CD4-positive, alpha-beta T cell treated with Interferon alpha-2 for 1 hour (primary cell): ENCODE measurements at places on chromosomes 4 and X.

GRCh38 chrX:9775930-9776329 is 10.3 kb upstream of the GPR143 start:
- DNase-seq = no peak

GRCh38 chr4:88166608-88167007 is 8.2 kb upstream of the ABCG2 start:
- DNase-seq = no peak

GRCh38 chrX:108199691-108200090 is 108.1 kb downstream of the ATG4A start:
- peak; percentile 1 for DNase-seq

- no peak for DNase-seq
These were observed 2.7 kb upstream of the UGT2B15 start for GRCh38 chr4:68673143-68673542.

- no peak for DNase-seq
These were observed 59.0 kb upstream of the WDR1 start for GRCh38 chr4:10175626-10176025.

DNA sequence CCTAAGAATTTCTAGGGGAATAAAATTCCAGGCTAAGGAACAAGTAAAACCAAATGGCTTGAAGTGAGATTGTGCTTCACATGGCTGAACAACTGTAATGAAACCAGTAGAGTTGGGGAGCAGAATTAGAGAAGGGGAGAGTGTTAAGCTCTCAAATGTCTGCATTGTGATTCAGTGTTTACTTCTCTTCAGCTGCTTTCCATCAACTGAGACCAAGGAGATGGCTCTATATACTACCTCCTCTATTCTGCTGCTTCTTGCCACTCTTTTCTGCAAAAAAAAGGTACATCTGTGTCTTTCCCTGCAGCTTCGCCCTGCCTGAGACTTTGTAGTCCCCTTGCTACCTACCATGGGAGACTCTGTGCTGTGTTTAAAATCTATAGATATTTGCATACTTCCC is 73.5 kb downstream of the WDFY3 start:
- no peak for DNase-seq

DNA sequence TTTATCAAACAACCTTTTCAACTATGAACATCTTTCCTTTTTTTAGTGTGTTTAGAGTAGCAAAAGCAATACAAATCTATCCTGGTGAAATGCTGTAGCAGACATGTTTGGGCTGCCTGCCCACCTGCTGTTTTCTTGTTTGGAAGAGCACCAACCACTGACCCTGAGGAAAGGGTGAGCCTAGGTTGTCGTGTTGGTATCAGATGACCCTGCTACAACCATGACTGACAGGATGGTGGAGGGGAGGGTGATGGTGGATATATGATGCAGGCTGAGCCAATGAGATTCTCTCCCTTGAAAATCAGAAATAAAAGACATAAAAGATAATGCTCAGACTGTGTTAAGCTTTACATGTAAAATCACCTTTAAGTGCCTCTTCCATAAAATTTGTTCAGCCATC is 201.2 kb downstream of the NPNT start:
- DNase-seq = no peak

DNA sequence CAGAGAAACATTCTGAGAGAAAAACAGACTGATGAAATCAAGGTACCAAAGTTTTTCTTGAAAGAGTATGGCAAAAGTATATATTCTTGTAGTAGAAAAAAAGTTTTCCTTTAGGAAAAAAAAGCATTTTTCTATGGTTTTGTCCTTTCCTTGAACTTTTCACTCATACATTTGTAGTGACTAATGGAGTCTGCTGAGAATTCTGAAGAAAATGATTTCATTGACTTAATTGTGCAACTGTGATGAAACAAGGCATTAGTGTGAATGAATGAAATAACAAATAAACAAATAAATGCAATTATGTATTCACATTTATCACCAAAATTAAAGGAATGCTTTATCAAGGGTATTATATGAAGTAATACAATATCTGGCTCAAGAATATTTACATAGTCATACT is 5.7 kb downstream of the CSN1S1 start:
- no peak for DNase-seq

DNA sequence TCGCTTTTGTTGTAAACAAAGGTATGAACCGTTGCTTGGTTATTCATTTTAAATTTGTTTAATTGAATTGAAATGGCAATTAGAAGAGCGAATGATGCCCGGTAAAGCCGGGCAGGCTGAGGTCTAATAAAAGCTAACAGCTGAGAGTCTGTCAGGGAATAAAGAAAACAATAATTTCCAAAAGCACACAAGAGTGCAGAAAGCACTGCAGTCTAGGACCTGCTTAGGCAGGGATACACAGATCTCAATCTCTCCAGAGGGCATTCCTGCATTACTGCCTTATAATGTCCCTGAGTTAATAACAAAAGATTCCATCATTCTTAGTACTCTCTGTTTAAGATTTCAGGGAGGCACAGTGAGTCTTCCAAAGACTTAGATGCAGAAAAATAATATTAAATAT is 27.6 kb upstream of the EMCN start:
- no peak for DNase-seq

- no peak for DNase-seq
These were observed 7.0 kb upstream of the NKX1-1 start for GRCh38 chr4:1413204-1413663.

DNA sequence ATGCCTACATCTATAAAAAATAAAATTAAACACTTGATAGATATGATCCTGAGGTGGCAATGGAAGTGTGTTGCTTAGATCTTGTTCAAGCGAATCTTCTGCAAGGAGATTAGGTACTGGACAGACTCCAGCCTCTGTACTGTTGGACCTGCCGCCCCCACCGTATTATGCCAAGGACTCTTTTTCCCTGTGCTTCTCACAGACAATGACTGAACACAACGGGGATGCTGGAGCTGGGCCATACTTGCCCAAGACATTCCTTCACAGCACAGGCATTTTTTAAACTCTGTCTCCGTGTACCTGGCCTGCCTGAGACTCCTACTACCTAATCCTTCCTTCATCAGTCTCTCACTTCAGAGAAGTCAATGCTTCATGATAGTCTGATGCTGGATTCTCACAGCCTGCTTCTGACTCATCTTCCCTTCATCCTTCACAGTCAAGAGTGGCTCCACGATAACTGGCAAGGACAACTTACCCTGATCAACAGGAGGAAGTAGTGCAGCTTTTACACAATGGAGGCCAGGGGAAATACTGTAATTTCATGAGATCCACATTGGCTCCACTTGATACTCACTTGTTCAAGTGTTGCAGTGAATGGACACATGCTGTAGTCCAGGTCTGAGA is 754.6 kb upstream of the AGA start:
- no peak for DNase-seq

DNA sequence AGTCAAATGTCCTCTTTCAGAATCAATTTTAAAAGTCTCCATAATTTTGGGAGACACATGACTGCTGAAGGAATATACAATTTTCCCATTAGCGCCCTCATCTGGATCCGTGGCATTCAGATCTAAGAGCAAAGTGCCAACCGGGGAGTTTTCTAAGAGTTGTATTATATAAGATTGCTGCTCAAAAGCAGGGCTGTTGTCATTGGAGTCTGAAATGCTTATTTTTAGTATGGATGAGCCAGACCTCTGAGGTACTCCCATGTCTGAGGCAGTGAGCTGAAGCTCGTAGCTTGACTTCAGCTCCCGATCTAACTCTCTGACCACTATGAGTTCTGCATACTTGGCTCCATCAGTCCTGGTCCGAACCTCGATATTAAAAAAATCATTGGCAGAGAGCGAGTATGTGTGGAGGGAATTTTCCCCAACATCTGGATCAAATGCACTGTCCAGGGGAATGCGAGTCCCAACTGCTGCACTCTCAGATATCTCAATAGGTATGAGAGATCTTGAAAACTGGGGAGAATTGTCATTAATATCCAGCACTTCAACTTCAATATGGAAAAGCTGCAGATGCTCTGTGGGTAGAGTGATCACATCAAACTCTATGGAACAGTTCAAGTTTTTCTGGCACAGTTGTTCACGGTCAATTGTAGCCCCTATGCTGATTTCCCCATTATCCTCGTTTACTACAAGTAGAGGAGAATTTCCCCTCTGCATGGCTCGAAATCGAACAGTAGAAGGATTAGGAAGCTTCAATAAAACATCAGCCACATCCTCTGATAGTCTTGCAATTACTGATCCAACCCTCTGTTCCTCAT is 917 bp downstream of the PCDH18 start:
- no peak for DNase-seq

DNA sequence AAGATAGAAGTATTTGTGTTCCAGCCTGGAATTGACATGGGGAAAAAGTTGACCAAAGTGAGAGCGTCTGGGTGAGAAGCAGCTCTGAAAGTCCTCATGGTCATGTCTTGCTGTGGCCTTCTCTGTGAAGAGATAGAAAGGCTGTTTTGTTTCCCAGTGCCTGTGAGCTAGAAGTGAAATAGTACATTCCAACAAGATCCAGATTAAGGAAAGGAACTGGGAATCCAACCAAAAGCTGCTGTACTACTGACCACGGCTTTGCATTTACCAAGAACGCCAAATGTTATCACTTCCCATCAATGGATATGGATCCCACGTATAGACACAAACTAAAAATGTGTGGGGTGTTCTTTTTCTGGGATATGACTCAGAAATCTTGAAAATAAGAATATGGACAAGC is 51.2 kb downstream of the TENM3 start:
- no peak for DNase-seq

DNA sequence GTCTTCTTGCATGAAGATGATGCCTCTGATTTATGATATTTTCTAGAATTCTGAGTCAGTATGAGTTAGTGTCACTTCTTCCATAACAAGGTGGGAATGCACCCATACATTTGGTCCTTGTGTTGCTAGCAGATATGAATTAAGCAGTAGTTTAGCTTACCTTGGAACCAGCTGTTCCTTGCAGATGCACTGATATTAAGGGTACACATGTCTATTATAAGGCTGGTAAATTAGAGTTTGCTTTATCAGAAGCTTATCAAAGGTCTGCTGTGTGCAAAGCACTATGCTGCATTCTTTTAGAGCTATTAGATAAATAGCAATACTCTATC is 36.5 kb downstream of the AFF1 start:
- DNase-seq = no peak

DNA sequence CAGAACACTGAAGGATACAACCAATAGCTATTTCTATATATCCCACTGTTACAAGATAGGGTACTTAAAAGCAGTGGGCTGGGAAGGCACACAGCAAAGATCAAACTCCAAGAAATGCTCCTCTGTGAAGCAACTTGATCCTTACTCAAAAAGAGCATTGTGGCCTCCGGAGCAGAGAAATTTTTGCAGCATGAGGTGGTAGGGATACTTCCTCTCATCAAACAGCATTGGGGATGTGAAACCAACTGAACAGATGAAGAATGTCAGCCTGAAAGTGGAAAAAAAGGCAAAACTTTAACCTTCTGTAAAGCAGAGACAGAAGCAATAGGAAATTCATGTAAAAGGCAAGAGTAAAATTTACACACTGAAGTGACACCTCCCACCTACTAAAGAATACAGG is 92.2 kb downstream of the HUWE1 start:
- no peak for DNase-seq

DNA sequence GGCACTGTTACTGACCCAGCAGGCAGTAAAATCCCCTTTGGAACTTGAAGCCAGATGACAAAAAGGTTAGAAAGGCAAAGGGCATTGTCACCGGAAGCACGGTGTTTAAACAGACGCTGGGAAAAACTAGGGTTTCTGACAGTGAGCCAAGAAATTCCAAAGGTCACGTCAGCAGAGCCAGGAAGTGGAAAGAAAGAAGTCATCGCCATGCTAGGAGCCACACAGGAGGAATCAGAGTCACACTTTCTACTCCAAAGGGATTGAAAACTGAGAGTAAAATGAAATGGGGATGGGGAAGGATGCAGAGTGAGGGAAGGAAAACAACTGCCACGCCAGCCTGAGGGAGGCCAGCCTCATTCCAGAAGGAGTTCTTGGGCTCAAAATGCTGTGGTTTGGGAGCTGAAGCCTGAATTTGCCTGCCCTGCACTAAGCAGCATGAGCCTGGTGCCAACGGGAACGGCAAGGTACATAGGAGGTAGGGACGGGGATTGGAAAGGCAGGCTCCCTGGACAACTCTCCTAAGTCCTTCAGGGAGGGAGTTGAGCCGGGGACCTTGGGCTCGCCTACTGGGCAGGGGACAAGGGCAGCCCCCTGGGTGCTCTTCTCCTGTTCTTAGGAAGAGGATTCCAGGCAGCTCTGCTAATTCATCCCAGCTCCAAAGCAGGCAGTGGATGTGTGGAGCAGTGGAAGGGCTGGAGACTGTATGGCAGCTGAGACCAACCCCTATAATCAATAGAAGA is 66.8 kb downstream of the SOWAHB start:
- DNase-seq = no peak

GRCh38 chr4:87895964-87896621 is 63.3 kb downstream of the MEPE start:
- peak; percentile 3 for DNase-seq

- no peak for DNase-seq
These were observed 45.5 kb downstream of the SRPX start for GRCh38 chrX:38175139-38175538.

- no peak for DNase-seq
These were observed 188.4 kb upstream of the TRPC5 start for GRCh38 chrX:112270991-112271390.

GRCh38 chrX:75522565-75523431 is at the start of gene ZDHHC15:
Gene ZDHHC15 (minus strand): TSS chrX:75523037. CDS start chrX:75523024, 13 bp downstream.
- DNase-seq = peak; percentile 33

DNA sequence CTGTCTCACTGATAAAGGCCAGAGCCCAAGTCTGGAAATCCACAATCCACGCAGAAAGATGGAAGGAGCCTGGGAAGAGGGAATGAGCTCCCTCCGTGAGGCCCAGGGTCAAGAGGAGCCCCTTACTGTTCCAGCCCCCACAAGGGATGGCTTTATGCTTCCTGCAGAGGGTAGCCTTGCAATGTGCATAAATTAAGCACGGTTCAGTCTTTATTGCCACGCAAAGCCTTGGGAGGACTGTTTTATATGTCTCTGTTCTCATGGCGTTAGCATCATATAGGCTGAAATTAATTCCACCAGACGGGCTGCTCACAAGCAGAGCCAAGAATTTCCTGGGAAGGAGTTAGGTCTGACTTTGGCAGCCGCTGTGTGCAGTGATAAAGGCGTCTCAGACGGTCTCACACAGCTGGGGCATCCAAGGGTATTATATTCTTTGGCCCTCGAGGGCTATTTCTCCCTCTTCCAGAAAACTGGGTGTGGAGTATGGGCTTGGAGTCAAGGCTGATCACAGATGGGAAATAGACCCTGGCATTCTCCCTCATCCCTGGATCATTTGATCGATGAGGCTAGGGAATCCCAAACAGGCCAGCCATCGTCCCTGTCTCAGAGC is 38.5 kb downstream of the CYTL1 start:
- no peak for DNase-seq

DNA sequence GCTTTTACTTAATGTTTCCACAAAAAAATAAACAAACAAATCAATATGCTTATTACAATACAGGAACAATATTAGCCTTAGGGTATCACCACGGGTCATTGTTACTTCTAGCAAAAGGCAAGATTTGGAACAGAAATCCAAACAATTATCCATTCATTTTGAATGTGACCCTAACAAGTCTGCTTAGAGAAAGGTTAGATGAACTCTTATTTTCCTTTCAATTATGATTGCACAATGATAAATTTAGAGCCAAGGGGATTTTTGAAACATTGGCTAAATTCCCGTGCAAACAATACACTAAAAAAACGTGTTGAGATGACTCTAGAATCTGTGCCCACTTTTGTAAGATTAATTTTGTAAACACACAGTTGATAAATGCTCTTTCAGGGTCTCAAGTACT is 474.7 kb downstream of the PCDH7 start:
- DNase-seq = no peak
